Omental fat pad (tissue), 4 donors: ENCODE measurements at places on chromosomes 4 and X.

- DNase-seq = no peak
These were observed 161.3 kb upstream of the MAMLD1 start for GRCh38 chrX:150201841-150202240.

GRCh38 chrX:71870208-71871098 lies 40.2 kb upstream of the NHSL2 start:
- no peak for DNase-seq

DNA sequence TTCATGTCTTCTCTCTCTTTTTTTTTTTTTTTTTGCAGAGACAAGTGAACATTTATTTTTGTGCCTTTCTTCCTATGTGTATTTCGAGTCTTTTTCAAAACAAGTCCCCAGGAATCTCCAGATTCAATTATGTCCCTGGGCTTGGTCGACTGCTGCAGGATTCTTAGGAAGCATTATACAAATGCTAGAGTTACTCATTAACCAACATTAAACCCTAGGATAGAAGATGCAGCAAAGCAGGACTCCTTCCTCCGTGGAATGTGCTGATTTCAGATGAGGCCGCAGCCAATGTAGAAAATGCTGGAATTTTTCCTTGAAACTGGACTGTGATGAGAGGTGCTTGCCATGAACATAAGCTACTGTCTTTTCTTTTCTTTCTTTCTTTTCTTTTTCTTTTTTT lies 3.4 kb downstream of the ZNF81 start:
- DNase-seq = no peak

DNA sequence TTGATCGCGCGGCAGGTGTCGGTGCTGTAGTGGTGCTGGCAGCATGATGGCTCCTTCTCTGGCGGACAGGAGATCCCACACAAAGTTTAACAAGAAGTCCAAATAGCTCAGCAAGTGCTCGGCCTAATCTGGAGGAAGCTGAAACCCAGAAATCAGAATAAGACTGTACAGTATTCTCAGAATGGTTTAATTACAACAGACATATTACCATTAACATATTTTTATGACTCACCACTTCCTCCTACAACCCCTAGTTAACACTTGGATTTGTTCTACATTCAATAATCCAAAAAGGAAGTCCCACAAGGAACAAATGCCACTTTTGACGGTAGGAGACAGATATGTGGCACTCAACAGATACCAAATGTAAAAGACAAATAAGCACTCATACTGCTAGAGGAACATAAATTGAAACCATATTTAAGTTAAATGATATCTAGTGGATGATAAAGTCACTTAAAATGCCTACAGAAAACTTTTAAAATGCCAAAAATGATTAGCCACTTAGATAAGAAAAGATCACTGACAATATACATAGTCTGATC lies 91.2 kb downstream of the HUWE1 start:
- DNase-seq = no peak

- no peak for DNase-seq
These were observed 70.9 kb downstream of the MAGEB5 start for GRCh38 chrX:26286836-26287235.
